ENCODE measurements at places on chromosomes 12 and 14. TPM values are rescaled to one million over a fixed set of nuclear protein-coding genes. Genes with fewer than 3 reads are reported as not detected.

ACSM4 gene
- polyA plus RNA-seq, result not detected

CACNA2D4 gene
- 6.0 TPM for polyA plus RNA-seq

RAD9B gene
- 0.59 TPM for polyA plus RNA-seq

NFE2 gene
- polyA plus RNA-seq, result 0.76 TPM

KRT73 gene
- 0.36 TPM for polyA plus RNA-seq

CMKLR1 gene
- 0.06 TPM for polyA plus RNA-seq

ASCL1 gene
- not detected for polyA plus RNA-seq

TAPBPL gene
- 73.3 TPM for polyA plus RNA-seq

KIF5A gene
- polyA plus RNA-seq, result 0.14 TPM

ENDOU gene
- 0.03 TPM for polyA plus RNA-seq

PCED1B gene
- polyA plus RNA-seq, result 26.2 TPM

STAC3 gene
- 4.9 TPM for polyA plus RNA-seq

WNT5B gene
- 0.33 TPM for polyA plus RNA-seq

ANO2 gene
- polyA plus RNA-seq, result not detected

AVPR1A gene
- not detected for polyA plus RNA-seq

IFI27L1 gene
- 6.7 TPM for polyA plus RNA-seq

MANSC1 gene
- 0.19 TPM for polyA plus RNA-seq

ASPG gene
- not detected for polyA plus RNA-seq

TPPP2 gene
- polyA plus RNA-seq, result not detected

ANGEL1 gene
- polyA plus RNA-seq, result 13.1 TPM

RIMBP2 gene
- polyA plus RNA-seq, result not detected

LRFN5 gene
- not detected for polyA plus RNA-seq

DACT1 gene
- 3.5 TPM for polyA plus RNA-seq

ATP6V1D gene
- polyA plus RNA-seq, result 6.4 TPM

HHIPL1 gene
- polyA plus RNA-seq, result not detected

SNAPC1 gene
- 2.6 TPM for polyA plus RNA-seq

KMT2D gene
- polyA plus RNA-seq, result 72.2 TPM

DLGAP5 gene
- polyA plus RNA-seq, result 0.13 TPM

GLT8D2 gene
- not detected for polyA plus RNA-seq

ZCRB1 gene
- polyA plus RNA-seq, result 15.5 TPM

SIX6 gene
- not detected for polyA plus RNA-seq

SIX4 gene
- polyA plus RNA-seq, result not detected

TAS2R7 gene
- polyA plus RNA-seq, result not detected

LRP1-AS gene
- not detected for polyA plus RNA-seq

CCDC175 gene
- not detected for polyA plus RNA-seq

LTBR gene
- 0.63 TPM for polyA plus RNA-seq

SOAT2 gene
- polyA plus RNA-seq, result not detected

SERPINA5 gene
- not detected for polyA plus RNA-seq

USP15 gene
- polyA plus RNA-seq, result 116 TPM

Measured in B cell (primary cell).